ENCODE measurements at places on chromosomes 13 and 19.

- DNase-seq: no peak
These were observed 5.4 kb downstream of the RSPH6A start for GRCh38 chr19:45809643-45810159.

DNA sequence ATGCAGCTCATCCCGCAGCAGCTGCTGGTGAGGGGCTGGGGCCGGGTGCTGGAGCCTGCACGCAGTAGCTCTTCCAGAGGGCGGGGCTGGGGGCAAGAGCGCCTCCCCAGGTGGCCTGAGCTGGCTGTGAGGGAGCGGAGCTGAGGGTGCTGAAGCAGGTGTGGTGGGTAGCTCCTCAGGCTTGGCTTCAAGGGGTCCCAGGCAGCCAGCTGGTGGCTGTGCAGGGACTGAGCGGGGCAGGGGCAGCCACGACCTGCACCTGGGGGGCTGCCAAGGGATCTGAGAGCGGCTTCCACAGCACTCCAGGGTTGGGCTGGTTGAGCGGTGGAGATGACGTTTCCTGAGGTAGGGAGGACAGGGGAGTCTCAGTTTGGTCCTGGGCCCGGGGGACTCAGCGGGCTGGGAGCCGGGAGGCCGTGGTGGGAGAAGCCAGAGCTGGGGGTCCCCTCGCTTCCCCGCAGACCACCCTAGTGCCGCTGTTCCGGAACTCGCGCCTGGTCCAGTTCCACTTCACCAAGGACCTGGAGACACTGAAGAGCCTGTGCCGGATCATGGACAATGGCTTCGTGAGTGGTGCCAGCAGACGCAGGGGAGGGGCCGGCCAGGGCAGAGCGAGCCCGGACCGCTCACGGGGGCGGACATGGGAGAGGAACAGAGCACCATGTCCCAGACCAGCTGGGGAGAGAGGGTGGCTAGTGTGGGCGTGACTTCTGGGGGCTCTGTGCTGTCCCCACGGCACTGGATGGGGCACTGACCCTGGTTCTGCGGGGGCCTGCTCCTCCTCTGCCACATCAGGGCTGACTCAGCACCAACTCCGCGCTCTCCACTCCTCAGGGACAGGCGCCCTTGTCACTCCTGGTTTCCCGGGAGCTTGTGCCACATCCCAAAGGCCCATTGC lies 7.4 kb downstream of the PTOV1 start:
- no peak for DNase-seq

DNA sequence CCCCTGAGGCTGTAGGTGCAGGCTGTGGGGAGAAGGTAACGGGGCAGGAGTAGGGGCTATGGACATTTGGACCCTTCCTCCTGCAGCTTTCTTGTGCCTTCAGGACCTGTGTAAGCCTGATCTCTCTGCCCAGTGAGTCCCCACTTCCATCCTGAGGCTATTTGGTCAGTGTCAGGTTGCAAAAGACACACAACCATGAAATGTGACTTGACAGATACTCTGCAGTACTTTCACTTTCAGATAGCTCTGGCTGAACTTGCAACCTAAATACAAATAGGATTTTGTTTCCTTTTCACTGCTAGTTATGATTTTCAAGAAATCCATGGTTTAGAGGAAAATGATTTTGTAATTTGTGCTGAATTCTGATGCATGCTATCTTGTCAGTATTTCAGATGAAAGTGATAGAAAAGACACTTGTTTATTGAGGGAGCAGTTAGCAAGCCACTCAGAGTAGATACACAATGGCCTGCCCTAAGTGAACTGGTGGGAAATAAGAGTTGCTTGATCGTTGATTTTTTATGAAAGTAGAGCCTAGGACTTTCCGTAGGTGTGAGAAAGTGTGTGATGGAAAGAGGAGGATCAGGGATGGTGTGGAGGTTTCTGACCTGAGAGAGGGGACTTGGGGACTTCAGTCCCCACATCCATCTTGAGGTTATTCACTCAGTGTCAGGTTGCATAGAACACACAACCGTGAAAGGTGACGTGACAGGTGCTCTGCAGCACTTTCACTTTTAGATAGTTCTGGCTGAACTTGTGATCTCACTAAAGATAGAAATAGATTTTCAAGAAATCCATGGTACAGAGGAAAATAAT lies 18.1 kb upstream of the EID2 start:
- DNase-seq: no peak

GRCh38 chr19:30745476-30745985 lies 373.3 kb downstream of the ZNF536 start:
- no peak for DNase-seq

- DNase-seq: no peak
These were observed 9.6 kb downstream of the CD37 start for GRCh38 chr19:49344505-49345423.

DNA sequence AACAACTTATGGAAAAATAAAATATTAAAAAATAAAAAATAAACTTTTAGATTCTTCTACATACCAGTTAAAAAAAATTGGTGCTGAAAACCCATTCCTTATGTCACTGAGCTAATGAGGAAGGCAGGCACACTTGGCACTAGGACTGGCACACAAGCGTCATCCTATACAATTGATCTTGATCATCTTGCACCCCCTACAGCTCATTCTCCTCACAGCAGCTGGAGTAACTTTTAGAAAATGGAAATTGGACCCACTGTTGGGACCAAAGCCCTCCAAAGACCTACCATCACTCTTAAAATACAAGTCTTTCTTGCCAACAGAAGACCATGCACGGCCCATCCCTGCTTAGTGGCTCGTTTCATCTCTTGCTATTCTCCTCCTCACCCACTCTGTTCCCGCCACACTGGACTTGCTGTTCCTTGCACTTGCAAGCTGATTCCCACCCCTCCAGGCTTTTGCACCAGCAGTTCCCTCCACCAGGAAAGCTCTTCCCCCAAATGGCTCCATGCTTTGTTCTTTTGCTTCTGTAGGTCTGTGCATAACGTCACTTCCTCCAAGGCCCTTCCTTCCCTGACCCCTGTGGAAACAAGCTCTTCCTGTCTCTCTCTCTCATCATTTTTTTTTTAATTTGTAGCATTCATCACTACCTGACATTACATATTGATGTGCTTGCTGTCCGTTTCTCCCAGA lies 11.6 kb downstream of the CTU1 start:
- DNase-seq: no peak

DNA sequence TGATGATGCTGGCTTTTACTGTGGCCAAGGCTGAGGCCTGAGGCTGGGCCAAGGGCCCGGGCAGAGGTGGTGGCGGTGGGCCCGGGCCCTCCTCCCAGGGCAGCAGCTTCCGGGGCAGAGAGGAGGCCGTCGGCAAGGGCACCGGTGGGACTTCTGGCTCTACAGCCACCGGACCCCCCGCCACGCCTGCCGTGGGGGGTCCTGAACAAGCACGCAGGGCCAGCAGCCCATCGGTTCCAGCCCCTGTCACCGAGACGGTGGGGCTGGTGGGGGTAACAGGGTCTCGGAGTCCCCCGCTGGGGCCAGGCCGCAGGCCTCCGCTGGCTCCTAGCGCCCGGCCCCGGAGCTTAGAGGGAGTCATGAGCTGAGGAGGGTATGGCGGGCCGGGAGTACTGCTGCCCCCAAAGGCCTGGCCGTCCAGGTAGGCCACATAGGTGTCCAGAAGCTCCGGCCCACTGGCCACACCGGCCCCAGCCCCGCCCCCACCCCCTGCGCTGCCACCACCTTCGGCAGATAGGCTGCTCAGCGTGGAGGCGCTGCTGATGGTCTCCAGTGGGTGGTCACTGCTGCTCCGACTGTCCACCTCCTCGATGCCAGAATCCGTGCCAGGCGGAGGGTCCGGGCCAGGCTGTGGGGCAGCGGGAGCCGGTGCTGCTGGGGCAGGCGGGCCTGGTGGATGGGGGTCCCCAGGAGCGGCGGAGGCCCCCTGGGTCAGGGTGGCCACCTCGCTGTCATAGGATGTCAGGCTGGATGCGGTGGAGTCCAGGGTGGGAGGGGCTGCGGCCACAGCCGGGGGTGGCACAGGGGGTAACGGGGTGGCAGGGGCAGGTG lies 17.3 kb downstream of the C19orf81 start:
- no peak for DNase-seq

All from activated T-cell treated with anti-CD3 and anti-CD28 coated beads for 48 hours (primary cell).